NCI-H510A (cell line): ENCODE measurements at places on chromosomes 7 and 10.
A peak's percentile ranks its signal among the peaks of the same experiment; 100 is the strongest.

DNA sequence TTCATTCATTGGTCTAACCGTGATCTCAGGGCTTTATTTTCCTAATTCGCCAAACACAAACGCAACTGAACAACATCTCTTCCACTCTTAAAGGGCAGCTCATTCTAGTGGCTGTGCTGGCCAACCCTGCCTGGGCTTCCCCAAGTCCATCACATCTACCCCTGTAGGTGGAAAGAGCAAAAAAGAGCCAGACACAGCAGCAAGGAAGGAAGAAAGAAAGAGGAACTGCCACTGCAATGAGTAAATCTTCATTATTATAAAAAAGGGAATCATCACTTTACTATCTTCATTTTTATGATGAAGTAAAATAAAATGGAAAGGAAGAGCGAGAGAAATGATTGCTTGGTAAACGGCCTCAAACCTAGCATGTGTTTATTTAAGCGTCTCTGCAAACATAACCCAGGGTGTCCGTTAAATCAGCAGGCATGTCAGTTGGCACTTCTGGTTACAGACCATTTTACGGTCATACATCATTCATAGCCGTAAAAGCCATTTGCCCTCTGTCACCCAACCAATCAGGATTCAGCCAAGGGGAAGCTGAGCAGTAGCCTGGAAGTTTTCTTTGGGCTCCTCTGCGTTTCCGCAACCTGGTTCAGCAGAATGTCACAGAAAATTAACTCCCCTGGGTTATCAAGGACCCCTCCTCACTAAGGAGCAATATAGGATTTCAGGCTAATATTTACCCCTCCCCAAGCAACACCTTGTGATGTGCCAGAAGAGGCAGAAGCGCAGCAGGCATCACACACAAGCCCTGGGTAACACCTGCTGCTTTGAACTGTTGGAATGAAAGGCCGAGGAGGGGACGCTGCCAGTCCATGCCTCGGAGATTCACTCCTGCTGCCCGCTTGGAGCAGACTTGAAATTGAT, 234.0 kb downstream of the SNX10 start:
- DNase-seq = peak; percentile 44

GRCh38 chr10:6516929-6517284, 63.2 kb downstream of the PRKCQ start:
- DNase-seq = no peak

- no peak for DNase-seq
These were observed 13.4 kb downstream of the PRKAG2 start for GRCh38 chr7:151863386-151864079.

GRCh38 chr7:131164025-131164925, 163.4 kb upstream of the MKLN1 start:
- no peak for DNase-seq

DNA sequence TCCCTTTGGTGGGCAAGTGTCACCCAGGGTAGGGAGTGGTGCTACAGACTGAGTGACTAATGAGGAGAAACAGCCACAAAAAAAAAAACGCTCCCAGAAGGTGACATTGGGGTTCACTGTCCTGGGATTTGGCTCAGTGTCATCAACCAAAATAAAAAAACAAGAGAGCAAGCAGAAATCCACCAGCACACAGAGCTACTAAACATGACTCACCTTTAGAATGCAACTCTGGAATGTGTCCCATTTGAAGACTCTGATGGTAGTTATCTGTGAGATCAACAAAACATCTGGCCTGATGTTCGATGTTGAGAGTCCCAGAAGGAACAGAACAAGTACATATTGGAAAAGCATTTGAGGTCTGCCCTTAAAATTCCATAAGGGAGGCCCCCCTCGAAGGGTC, 200.3 kb upstream of the LYZL2 start:
- DNase-seq = no peak

DNA sequence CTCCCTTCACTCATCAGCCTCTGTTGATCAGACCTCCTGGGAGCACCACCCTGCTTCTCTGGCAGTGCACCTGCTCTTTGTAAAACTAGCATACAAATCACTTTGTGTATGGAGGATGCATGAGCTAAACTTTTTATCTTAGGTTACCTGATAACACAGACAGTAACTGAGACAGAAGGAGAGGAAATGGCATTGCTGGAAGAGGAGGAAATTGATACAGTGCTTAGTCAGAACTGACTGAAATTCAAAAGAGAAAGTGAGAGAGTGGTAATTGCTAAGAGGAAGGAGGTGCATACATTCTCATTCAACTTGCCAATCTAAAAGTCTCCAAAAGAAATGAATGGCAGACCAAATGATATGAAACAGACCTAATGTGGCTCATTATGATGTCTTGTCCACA, 1120.7 kb downstream of the GATA3 start:
- DNase-seq = no peak

DNA sequence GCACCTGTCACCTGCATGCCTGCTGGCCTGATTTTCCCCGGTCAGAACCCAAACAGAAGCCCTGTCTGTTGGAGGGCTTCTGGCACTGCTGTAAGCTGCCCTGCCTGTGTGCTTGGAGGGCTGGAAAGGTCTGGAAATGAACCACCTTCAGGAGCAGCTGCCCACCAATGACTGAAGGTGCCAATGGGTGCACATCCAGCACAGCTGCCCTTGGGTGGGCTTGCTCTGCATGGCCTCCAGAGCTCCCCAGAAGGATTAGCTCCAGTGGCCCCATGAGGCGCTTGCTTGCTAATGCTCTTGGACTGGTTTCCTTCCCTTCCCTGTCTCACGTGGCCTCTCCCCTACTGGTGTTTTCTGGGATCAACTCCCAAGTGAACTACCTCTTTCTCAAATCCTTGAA, 43.2 kb downstream of the WDFY4 start:
- no peak for DNase-seq
